ENCODE measurements at places on chromosomes 1 and 21. TPM values are rescaled to one million over a fixed set of nuclear protein-coding genes. Genes with fewer than 3 reads are reported as not detected.

GRCh38 chr1:9495854-9496374 is 43.4 kb upstream of the SLC25A33 start:
- DNase-seq, result no peak

DNA sequence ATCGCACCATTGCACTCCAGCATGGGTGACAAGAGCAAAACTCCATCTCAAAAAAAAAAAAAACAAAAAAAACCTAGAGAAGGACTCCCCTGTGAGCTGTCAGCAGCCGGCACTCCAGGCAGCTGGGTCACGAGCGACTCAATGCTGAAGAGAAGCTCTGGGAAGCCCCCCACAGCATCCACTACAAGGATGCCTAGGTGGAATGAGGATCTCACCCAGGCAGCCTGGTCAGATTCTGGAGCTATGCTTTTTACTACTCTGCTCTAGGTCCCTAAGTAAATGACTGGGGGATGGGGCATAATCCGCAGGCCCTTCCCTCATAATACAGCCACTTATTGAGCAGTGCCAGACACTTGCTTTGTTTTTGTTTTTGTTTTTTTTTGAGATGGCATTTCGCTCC is 6.6 kb downstream of the BMP8B start:
- DNase-seq, result no peak

RGL1 gene
- 0.91 TPM for total RNA-seq

GRCh38 chr1:85707267-85707989 is 805 bp downstream of the ZNHIT6 start:
- no peak for DNase-seq

DNA sequence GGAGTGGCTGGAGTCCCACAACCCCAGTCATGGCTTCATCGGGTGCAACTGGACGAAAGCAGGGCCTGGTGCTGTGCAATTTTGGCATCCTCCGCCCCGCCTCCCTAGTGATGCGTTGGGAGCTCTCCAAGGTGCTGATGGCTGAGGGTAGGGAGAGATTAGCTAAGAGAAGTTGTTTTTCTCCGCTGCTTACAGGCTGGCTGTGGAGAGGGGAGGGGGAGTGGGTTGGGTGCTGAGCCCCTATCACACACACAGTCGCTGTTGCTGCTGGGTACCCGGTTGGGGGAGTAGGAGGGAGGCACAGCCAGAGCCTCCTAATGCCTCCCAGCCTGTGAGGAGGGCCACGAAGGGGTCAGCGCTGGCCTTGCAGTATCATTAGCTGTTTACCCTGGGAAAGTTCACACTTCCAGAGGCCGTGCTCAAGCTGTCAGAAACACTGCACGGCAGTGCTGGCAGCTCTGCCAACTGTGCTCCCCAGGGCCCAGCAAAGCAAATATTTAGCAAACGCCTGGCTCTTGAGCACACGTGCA is 110.0 kb downstream of the GRIK3 start:
- DNase-seq, result peak; percentile 30

SLAMF9 gene
- not detected for total RNA-seq

MAN1C1 gene
- total RNA-seq, result not detected

CLCNKB gene
- not detected for total RNA-seq

GRCh38 chr1:115134850-115135480 is 45.7 kb upstream of the TSPAN2 start:
- peak; percentile 40 for DNase-seq

DNA sequence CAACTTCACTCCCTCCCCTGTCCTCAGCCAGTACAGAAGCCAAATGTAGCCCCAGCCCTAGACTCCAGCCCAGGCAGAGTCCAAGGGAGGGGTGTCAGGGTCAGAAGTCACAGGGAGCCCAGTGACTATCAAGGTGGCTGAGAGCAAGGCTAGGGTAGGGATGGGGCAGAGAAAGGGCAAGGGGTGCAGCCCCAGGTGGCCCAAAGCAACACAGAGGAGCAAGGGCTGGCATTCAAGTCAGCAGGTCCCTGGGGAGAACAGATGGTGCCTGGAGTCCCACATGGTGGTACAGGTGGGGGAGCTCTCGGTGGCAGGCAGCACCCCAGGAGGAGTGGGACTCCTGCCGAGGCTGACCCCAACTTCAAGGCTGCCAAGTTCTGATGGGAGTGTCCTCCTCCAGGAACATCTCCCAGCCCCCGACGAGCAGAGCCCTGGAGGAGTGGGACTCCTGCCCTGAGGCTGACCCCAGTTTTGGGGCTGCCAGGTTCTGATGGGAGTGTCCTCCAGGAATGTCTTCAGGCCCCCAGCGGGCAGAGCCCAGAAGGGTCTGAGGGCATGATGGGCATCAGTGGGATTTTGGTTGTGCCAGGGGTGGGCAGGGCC is 3.7 kb upstream of the DVL1 start:
- no peak for DNase-seq

DNA sequence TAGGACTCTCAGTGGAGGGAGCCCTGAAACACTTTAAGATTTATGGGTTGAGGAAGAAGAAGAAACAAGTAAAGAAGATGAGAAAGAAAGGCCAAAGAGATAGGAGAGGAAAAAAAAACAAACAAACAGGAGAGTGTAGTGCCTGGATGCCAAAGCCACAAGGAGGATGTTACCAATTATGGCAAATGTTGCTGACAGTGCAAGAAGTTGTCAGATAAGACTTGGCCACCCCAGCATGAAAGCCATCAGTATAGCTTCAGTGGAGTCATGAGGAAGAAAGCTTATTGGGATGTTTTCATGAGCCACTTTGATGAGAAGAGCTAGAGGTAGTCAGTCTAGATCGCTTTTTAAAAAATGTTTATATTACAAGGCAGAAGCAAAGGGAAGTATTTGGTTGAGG is 380.2 kb upstream of the ADGRL4 start:
- no peak for DNase-seq

DNA sequence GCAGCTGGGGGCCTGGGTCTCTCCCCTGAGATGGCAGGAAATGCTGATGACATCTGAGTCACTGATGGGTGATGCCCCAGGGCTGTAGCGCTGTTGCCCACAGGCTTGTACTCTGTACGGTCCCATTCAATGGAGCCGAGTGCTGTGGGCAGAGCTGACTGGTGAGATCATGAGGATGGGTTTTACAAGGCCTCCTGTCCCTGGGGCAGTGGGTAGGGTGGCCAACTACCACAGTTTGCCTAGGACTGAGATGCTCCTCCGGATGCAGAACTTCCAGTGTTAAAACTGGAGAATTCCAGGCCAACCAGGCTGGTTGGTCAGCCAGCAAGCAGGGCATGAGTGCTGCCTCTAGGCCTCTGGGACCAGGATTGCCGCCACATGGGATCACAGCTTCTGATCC is 9.2 kb downstream of the PHLDA3 start:
- DNase-seq, result no peak

DNA sequence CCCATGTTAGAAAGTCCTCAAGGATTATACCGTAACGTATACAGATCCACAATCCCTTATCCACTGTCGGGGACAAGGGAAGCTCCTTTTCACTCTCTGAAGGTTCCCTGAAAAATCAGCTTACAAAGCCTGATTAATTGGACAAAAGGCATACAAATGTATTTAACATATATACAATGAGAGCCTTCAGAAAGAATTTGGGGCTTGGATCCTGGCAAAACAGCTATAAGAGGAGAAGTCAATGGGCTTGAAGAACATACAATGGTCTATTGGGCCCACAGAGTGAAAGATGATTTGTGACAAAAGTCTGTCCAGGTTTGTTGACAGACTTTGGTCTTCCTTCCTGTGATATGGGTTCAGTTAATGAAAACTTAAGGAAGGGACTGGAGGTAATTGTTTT is 10.7 kb downstream of the TACSTD2 start:
- no peak for DNase-seq

GRCh38 chr1:202293569-202293968 is 48.2 kb downstream of the UBE2T start:
- DNase-seq, result no peak

DNA sequence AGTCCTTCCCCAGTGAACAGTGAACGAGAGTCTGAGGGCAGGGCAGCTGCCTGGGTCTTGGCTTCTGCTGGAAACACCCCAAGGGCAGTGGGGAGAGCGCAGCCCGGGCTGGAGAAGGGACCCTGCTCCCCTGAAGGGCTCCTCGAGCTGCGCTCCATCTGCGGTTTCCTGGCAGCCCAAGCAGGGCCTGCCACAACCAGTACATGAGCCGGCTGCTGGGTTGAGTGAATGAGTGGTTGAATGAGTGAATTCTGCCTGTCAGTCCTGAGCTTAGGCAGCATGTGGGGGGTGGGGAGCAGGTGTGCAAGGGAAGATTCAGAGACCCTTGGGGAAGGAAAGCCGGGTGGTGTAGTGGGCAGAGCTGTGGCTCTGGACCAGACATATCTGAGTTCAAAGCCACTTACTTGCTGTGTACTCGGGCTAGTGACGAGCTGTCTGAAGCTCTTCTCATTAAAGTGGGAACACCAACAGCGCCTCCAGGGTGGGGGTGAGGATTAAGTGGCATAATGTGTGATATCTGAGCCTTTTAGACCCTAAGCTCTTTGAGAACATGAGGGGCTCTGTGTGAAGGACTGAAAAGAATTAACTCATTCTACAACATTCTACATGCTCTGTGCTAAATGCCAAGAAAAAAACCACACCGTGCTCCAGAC is 3.7 kb downstream of the OPRD1 start:
- no peak for DNase-seq

- no peak for DNase-seq
Measured at GRCh38 chr1:7558921-7559869, 211.9 kb upstream of the VAMP3 start.

GRCh38 chr1:199122532-199123311 is 483.9 kb downstream of the PTPRC start:
- peak; percentile 41 for DNase-seq

DNA sequence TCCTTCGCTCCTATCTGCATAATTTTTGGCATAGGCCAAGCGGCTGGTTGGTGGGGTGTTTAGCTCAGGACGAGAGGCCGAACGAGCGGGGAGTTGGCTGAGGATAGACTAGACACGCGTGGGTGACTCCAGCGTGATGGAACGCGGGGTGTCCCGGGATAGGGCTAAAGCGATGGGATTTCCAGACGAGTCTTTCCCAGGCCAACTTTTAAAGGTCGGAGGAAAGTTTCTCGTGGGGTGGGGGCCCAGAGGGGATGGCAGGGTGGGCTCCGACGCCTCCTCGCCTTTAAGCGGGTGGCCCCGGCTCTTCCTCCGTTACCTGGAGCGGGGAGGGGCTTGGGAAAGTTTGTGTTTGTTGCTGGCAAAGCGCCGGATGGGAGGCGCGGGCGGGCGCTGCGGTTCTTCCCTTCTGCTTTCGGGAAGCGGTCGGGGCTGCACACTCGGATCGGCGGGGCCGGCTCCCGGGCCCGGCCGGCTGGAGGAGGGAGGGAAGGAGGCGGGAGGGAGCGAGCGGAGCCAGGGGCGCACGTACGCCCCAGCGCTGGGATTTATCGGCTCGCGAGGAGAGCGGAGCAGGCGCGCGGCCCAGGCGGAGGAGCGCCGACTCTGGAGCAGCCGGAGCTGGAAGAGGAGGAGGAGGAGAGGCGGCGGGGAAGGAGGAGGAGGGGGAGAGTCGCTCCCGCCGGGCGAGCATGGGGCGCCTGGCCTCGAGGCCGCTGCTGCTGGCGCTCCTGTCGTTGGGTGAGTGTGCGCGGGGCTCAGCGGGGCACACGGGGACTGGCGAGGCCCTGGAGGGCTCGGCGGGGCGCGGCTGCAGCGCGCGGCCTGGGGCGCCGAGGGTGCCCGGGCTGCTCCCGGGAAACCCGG is at the start of gene PTGFRN:
TSS of gene PTGFRN (plus strand) at position 405 of the 867 bp plus-strand sequence. CDS start at position 693, 288 bp downstream.
- DNase-seq, result peak; percentile 60

GRCh38 chr21:41188486-41189149 is 20.7 kb downstream of the BACE2 start:
- DNase-seq, result no peak

TRIM63 gene
- total RNA-seq, result not detected

DNA sequence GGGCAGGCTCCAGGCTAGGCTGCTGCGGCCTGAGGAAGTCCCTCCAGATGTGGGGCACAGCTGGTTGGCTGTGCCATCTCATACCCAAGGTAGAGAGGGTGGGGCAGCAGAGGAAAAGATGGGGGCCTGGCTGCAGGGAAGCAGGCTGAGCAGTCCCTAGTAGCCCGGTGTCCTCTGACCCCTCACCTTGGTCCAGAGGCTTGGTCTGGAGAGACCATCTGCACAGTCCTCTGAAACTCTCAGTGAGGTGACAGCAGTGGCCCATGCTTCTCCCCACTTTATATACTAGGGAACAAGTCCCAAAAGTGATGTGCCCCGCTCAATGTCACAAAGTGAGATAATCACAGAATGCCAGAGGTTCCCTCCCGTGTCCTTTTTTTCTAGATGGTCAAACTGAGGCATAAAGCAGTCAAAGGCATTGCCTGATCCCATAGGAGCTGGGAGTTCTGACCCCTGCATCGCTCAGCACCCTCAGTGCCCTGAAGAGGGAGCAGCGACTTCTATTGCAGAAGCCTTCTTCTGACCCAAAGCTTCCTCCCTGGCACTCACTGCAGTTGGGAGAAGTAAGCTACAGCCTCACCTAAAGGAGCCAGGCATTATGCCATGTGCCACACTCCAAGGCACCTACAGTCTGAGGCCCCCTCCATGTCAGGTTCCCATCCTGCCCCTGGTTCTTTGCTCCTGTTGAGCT is 45.5 kb downstream of the TRABD2B start:
- DNase-seq, result no peak

DNA sequence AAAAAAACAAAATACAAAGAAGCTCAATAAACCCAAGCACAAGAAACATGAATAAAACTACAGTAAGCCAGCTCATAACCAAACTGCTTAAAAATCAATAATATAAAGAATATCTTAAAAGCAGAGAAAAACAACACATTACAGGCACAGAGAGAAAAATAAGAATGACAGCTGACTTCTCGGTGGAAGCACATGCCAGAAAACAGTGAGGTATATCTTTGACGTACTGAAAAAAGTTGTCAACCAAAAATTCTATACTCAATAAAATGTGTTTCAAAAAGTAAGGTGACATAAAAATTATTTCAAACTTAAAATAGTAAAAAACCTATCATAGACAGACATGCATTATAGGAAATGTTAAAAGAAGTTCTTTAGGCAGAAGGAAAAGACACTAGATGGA is 33.3 kb downstream of the ZZZ3 start:
- no peak for DNase-seq

PRDX6 gene
- total RNA-seq, result 251 TPM

DNA sequence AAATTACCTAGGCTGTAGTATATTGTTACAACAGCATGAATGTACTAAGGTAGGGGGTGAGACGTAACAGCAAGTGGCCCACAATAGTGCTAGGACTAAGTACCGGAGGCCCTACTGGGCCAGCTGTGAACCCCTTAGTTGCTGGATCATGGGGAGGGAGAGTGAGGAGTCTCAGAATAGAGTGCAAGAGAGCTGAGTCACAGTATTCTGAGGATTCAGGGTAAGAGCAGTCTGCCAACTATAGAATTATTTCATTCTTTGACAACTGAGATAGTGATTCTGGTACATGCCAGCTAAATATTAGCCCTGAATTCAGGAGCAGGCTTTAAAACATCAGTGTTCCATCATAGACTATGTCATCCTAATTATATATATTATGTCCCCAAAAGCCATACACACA is 218.7 kb downstream of the TM2D1 start:
- no peak for DNase-seq

RCAN3 gene
- 4.0 TPM for total RNA-seq

GRCh38 chr1:68057564-68057963 is 7.1 kb upstream of the DIRAS3 start:
- no peak for DNase-seq

Measured in Caki2 (cell line).